ENCODE measurements at places on chromosomes 7 and 10. TPM values are rescaled to one million over a fixed set of nuclear protein-coding genes. Genes with fewer than 3 reads are reported as not detected.
A peak's percentile ranks its signal among the peaks of the same experiment; 100 is the strongest.

- no peak for DNase-seq
Measured at GRCh38 chr7:20352573-20353306, 22.0 kb downstream of the ITGB8 start.

- DNase-seq: no peak
Measured at GRCh38 chr7:98238976-98239375, 13.1 kb downstream of the TECPR1 start.

DNA sequence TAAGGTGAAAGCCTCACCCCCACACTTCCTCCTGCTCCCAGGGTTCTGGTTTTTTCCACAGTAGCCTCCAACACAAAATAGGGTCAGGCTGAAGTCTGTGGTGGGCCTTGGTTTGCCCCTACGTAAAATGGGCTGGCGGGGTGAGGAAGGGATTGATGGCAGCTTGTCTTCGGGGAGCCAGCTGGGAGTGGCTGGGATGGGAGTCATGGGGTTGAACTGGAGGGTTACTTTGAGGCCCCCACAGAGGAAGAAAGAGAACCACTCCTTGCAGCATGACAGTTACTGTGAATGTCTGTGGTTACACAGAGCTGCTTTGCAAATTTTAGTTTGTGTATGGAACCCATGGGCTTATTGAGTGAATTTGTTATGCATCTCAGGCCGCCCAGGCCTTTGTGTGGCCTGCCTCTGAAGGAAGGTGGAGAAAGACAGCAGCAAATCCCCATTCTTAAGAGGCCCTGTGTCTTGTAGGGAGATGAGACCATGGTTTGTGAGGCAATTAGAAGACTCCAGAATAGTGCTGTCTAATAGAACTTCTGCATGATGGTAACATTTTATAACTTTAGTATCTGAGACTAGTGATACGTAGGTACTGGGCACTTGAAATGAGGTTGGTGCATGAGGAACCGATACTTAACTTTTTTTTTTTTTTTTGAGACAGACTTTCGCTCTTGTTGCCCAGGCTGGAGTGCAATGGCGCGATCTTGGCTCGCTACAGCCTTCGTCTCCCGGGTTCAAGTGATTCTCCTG lies 8.1 kb downstream of the TRIM8 start:
- DNase-seq: no peak

DNA sequence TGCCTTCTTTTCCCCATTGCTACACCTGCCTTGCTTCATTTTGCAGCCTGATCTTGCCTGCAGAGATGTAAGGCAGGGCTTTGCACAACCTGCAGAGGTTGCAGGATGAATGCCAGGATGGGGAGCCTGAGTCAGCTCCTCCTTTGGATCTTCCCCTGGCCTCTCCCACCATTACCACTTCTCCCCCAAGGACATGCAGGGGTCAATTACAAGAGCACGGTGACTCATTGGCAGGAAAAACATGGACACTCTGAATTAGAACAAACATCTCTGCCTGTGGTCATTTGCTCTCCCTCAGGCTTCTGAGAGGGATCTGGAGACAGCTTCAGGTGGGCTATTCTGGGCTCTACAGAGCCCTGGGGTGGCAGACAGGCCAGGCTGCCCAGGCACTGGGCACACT lies 89.2 kb downstream of the HERPUD2 start:
- DNase-seq: no peak

DNA sequence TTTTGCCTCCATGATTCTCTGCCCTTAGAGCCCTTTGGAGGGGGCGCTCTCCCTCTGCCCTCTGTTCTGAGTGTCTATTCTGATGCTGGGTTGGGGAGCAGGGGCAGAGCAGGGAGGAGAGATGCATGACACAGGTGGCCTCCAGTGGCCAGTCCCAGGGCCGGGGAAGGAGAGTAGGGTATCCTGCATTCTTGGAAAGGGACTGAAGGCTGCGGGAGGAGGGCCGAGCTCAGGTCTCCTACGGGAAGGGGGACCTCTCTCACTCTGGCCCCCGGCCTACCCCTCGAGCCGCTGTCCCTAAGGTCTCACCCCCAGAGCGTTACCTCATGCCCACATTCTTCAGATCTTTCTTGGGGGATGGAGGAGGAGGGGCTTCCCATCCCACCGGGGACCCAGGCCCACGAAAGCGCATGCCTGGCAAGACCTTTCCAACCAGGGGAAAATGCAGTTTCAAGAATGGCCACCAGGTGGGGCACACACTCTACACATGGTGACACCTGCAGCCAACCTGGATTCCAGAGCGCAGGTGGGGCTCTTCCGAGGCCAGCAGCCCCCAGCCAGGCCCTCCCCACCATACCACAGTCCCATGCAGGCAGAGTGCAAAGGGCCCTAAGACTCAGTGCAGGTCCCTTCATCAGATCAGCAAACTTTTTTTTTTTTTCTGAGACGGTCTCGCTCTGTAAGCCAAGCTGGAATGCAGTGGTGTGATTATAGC lies 86.4 kb downstream of the MYL10 start:
- peak; percentile 58 for DNase-seq

DNA sequence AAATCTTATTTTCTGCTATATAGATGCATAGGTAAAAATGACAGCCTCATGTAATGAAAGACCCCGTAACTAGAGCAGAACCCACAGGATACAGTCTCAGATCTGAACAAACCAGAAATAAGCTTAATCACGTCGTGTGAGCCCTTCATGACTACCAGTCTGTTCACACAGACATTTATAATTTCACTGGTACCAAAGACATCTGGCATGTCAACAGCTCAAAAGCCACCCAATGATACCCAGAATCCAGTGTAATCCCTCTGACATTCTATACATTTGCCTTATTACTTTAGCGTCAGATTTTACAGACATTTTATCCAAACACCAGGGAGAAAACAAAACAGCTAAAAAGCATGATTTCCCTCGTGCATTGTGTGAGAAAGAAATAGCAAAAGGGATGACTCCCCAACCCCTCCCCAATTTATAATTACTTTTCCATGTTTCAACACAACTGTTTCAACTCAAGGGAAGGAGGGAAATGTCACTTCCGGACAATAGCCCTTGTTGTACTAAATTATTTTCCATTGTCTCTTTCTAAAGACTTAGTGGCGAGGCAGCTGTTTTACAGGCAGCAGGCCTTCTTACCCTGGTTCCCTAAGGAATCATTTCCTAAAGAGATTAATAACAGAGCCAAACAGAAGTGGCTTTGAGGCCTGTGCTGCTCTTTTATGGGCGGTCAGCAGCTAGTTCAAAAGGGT lies 33.2 kb downstream of the DOCK4 start:
- peak; percentile 20 for DNase-seq

DNA sequence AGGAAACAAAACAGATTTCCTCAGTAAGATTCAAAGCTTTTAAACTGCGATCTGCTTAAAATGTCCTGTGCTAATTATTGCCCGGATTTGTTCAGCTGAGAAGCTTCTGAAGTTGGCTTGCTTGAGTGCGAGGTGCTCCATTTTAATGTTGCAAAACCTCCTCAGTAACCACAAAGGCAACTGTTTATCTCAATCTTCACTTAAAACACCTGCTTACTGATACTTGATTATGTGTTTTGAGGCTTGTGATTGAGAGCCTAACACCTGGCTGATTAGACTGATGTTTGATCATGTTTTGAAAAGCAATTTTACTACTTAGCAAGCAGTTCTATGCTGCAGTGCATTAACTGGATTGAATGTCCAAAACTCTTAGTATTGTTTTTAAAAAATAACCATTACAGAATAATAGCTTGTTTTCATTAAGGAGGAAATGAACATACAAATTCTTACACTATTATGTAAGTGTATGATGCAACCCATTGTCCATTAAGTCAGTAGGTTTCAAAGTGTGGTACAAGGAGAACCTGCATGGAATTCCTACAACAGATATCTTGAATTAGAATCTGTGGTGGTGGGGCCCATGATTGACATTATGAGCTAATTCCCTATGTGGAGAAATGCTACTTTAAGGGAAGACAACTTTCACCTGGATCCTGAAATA lies 96.9 kb upstream of the FAM180A start:
- no peak for DNase-seq

DNA sequence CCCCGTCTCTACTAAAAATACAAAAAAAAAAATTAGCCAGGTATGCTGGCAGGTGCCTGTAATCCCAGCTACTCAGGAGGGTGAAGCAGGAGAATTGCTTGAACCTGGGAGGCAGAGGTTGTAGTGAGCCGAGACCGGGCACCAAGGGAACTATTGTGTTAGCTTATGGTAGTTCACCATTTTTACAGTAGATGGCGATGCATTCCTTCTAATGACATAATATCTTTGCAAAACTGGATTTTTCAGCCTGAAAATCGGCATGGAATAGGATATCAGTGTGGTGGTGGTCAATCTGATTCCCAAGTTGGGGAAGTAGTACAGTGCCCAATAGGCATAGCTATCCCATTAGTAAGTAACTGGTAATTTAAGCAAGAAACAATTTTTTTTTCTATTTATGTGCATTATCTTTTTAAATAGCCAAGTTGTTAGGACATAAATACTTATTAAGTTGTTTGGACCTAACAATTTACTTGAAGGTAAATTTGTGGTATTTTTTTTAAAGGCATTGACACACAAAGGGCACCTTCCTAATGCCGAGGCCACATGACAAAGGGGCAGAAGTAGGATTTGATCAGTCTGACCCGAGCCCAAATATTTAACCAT lies 17.6 kb upstream of the IMPDH1 start:
- peak; percentile 59 for DNase-seq

- DNase-seq: no peak
Measured at GRCh38 chr10:77881222-77881621, 45.3 kb downstream of the DLG5 start.

- DNase-seq: peak; percentile 61
Measured at GRCh38 chr7:25359471-25360059, 131.3 kb upstream of the NPVF start.

GRCh38 chr7:76512941-76513816 lies 2.8 kb downstream of the UPK3B start:
- no peak for DNase-seq

CALHM3 gene
- not detected for polyA plus RNA-seq

ERLIN1 gene
- polyA plus RNA-seq: 33.2 TPM

PAPOLB gene
- 0.04 TPM for polyA plus RNA-seq

NSUN6 gene
- polyA plus RNA-seq: 17.8 TPM

MNX1 gene
- polyA plus RNA-seq: 0.09 TPM

GRID2IP gene
- polyA plus RNA-seq: 0.18 TPM

SFRP4 gene
- 7.8 TPM for polyA plus RNA-seq

SPAM1 gene
- not detected for polyA plus RNA-seq

CLIP2 gene
- polyA plus RNA-seq: 22.3 TPM

HTR5A gene
- not detected for polyA plus RNA-seq
